ENCODE measurements at places on chromosomes 4 and X.

- no peak for DNase-seq
These were observed 184.0 kb downstream of the UGT8 start for GRCh38 chr4:114782415-114783214.

GRCh38 chr4:144687466-144687865 is 41.5 kb downstream of the HHIP start:
- no peak for DNase-seq

DNA sequence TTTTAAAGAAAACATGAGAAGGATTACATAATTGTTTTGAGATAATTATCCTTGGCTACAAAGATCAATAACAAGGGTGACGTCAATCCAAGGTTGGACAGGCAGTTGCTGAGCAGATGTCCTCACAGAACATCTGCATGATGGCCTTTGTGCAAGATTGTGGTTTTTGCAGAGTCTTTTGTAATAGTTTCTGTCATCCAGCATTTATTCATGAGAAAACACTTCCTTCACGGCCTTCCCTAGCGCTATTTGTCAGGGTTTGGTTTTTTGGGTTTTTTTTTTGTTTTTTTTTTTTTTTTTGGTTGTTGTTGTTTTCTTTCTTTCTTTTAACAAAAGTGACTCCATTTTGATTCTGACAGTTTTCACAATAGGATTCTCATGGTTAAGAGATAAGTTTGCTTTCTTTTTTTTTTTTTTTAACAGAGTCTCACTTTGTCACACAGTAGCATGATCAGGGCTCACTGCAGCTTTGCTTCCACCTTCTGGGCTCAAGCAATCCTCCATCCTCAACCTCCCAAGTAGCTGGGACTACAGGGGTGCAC is 31.5 kb upstream of the ELF2 start:
- no peak for DNase-seq

- no peak for DNase-seq
These were observed 8.4 kb upstream of the FHL1 start for GRCh38 chrX:136138939-136139338.

DNA sequence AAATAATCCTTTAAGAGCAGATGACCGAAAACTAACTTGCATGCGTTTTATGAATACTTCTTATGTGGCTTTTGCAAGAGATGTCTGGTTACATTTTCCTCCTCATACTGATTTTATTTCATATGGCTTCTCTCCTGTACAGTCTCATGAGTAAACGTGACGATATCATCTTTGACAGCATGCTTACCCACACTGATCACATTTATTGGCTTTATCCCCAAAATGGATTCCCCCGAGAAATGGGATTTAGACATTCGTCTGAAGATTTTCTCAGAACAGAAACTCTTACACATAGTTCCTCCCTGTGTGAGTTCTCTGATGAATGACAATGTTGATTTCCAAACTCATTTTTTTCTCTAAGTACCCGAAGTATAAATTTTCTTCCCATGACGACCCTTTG is 939.7 kb upstream of the LCORL start:
- DNase-seq = no peak

GRCh38 chr4:171812665-171813525 is at the start of gene GALNTL6:
Gene GALNTL6, plus strand, starts transcription at chr4:171813404.
- no peak for DNase-seq

DNA sequence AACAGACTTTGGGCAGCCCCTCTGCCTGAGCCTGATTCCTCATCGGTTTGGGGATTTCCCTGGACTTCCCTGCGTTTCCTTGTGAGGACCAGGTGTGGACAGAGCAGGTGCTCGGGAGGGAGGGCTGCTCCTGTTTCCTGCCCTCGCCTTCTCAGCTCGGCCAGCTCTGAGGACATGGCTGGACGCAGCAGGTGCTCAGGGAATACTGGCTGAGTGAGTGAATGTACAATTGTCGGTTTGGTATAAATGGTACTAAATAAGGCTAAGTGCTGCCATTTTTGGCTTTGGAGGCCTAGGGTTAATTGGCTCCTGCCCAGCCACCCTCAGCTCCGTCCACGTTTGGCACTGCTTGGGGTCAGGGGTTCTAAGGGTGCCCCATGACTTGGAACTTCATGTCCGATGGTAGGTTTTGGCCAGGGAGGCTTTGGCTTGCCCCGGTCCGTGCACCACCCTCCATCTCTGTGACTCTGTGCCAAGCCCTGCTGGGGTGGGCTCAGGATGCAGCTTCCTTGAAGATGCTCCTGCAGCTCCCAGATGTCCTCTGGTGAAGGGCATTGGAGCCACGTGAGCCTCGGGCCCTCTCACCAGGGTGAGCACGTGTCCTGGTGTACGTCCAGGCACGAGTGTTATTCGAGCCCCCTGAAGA is 45.0 kb upstream of the NKX1-1 start:
- no peak for DNase-seq

DNA sequence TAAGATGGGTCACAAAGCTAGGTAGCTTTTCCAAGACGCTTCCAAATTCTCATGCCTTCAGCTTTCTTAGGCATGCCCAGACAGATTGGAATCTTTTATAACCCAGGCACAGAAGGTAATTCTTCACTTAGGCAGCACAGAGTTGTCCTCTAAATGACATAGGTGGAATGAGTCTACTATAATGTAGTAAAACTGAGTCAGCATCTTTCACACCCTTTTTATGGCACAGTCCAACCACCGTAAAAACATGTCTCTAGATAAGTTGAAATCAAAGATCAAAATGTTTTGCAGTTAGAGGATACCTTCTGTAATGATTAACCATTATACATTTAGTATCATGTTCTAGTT is 128.4 kb upstream of the FAT1 start:
- DNase-seq = no peak

DNA sequence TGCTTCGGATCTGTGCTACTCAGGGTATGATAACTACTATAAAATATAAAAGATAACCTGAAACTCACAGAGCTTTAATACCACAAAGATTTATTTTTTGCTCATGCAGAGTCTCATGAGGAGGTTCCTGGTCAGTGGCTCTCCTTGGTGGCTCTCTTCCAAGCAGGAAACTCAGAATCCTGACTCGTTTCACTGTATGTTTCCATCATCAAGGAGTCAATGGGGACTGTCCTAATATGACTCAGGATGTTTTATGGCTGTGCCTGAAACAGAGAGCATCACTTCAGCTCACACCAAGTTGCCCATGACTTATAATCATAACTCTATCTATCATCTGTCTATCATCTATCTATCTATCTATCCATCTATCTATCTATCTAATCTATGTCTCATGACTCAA is 620.8 kb upstream of the NR3C2 start:
- DNase-seq = no peak
